Ascending aorta (tissue), 2 donors: ENCODE measurements at places on chromosomes 2 and 18.

DNA sequence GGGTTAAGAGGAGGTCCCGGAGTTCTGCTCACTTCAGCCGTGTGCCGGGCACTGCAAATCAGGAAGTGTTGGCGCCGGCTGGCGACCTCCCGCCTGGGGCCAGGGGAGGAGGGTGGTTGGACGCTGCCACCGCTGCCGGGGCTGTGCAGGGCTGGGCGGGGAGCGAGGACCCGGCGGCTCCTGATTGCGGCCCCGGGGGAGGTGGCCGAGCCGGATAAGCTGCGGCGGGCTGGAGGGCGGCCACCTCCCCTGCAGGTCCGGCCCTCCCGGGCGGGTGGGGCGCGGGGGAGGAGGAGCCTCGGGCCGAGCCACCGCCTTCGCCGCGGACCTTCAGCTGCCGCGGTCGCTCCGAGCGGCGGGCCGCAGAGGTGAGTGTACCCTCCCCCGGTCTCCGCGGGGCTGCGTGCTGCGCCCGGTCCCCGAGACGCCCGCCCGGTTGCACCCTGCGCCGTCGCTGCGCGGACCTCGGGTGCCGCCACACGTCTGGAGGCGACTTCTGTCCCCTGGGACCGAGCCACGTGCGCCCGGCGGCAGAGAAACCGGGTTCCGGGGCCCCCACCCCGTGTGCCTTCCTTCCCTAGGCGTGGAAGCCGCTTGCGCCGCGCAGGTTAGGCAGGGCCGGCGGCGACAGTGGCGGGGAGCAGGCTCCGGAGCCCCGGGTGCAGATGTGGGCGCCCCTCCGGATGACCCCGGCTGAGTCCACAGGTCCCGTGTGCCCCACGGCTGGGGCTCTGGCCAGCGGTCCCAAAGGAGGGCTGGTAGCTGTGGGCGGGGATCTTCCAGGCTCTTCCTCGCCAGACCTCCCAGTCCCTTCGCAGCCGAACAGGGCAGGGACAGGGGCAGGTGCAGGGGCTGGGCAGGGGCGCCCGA lies at the start of gene STEAP3:
Gene STEAP3 (plus strand): TSS at position 314 of the 870 bp plus-strand sequence. CDS start 7,179 bp downstream, outside the sequence.
- no peaks in the 10 kb centered on the region for H3K27me3 ChIP-seq
- H3K36me3 ChIP-seq = no peaks in the 10 kb centered on the region
- peak within 1 kb of the TSS; percentile 31 for H3K27ac ChIP-seq
- peak; percentile 88 for DNase-seq

- H3K4me3 ChIP-seq = no peak overlapping the region
- H3K27me3 ChIP-seq = no peaks in the 10 kb centered on the region
- H3K4me1 ChIP-seq = no peaks in the 10 kb centered on the region
- no peak overlapping the region for H3K27ac ChIP-seq
Observed at GRCh38 chr2:15579641-15580040, 12.0 kb upstream of the DDX1 start.

- H3K27me3 ChIP-seq = no peaks in the 10 kb centered on the region
- H3K4me1 ChIP-seq = no peaks in the 10 kb centered on the region
- no peak overlapping the region for H3K4me3 ChIP-seq
- no peak overlapping the region for H3K27ac ChIP-seq
Observed at GRCh38 chr2:12971581-12972365, 255.0 kb downstream of the TRIB2 start.

DNA sequence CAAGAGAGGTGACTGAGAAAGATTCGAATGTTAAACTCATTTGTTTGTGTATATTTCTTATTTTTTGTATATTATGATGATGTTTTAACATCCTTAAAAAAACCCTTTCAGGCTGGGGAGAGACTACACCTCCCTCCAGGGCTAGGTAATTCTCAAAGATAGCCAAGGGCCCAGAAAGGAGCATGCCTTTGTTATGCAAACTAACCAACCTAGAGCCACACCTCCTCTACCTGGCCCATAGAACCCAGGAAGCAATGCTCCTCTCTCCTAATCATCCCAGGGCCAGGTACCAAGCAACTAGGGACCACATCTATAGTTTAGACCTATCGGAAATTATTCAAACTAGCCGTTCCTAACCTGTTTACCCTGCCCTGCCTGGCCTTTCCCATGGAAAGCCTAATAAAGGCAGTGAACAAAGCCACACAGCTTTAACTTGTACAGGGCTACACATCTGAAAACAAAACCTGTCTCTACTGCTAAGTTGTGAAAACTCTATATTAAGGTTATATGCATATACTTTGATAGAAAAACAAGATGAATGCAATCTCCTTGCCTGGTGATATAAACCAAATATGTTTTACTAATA lies 79.7 kb downstream of the COLEC12 start:
- H3K36me3 ChIP-seq = no peaks in the 10 kb centered on the region
- no peaks in the 10 kb centered on the region for H3K27me3 ChIP-seq
- no peak overlapping the region for H3K4me3 ChIP-seq
- no peaks in the 10 kb centered on the region for H3K4me1 ChIP-seq
- no peak overlapping the region for H3K27ac ChIP-seq

DNA sequence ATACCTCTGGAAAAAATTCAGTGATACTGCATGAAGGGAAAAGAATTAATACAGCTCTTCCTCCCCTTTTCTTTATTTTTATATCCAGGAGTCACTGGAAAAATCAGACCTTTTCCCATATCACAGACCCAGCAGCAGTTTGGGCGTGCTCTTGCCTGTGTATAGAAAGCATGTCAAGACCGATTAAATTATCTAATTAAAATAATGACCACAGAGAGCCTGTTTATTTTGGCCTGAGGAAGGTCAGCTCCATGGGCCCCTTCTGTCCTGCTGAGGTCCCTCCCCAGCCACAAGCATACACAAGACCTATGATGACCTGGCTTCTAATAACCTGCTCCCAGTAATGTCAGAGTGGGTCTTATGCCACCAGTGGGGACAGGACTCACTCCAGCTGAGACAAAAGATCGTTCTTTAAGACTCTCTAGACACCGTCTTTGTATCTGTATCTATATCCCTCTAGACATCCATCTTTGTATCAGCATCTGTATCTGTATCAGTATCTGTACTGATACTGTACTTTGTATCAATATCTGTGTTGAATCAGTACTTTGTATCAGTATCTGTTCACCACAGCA lies 147.8 kb downstream of the VAPA start:
- no peak overlapping the region for H3K4me3 ChIP-seq
- DNase-seq = no peak
- no peaks in the 10 kb centered on the region for H3K27me3 ChIP-seq
- H3K36me3 ChIP-seq = no peaks in the 10 kb centered on the region
- peaks cover 10% of the 10 kb centered on the region for H3K4me1 ChIP-seq

DNA sequence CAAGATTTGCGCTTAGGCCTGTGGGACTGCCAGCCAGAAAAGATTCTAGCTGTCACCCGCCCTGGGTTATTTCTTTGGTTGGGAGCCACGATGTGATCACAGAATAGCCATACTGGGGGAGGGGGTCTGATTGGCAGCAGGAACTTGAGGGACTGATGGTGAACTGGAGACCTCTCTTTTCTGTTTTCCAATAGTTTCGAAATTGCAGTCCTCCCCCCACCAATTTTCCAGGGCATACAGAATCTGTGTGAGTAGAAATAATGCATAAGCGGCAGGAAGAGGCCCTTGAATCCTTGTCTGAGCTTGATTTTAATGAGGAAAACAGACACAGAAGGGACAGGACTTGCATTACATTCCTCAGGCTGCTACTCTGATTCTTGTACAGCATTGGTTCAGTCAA lies 2.2 kb upstream of the POLR2D start:
- DNase-seq = no peak
- H3K27me3 ChIP-seq = no peaks in the 10 kb centered on the region

DNA sequence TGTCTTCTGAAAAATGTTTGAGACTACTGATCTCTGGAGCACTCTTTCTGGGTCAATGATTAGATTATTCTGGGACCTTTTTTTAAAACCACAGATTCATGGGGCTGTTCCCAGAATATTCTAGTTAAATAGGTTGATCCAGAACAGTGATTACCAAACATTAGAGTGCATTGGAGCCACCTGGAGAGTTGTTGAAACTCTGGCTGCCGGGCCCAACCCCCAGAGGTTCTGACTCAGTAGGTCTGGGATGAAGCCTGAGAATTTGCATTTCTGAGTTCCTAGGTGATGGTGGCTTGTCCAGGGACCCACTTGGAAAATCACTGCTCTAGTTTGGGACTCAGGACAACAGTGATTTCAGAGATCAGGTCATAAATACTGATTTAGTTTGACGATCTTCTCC lies 197.3 kb downstream of the PTPRM start:
- H3K4me3 ChIP-seq = no peak overlapping the region
- H3K27me3 ChIP-seq = no peaks in the 10 kb centered on the region
- no peaks in the 10 kb centered on the region for H3K4me1 ChIP-seq

DNA sequence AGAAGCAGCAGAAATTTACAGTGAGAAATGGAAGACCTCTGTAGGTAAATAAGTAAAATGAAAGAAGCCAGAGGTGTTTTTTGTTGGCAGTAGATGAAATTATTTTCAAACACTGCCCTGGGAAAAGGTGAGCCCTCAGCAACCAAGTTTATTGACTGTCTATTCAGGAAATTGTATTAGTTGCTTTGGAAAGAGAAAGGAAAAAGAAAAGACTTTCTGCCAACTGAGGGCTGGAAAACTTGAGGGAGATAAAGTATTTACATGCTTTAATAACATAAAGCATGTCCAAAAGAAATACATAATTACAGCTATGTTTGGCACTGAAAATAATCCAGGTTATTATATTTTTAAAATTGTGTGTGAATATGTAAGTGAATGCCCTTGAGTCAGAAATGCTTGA lies 14.7 kb downstream of the CRIM1 start:
- H3K27ac ChIP-seq = peak overlapping the region; percentile 48
- H3K4me1 ChIP-seq = peaks cover 83% of the 10 kb centered on the region
- DNase-seq = no peak
- no peaks in the 10 kb centered on the region for H3K36me3 ChIP-seq

DNA sequence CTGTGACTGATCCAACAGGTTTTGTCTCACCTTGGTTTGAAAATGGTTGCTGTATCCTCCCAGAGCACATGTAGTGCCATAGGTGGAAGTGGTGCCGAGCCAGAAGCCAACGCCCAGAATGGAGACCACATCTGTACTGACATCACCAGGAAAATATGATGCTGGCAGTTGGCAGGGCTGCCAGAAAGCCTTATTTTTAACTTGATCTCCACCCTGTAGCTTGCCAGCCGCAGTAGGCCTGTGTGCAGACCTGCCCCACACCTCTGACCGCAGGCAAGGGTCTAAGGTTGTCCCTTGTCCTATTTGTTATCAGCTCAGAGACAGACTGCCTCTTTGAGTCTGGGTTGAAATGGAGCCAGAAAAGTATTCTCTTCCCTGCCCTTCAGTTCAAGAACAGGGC lies 123.5 kb upstream of the EML6 start:
- H3K4me1 ChIP-seq = peaks cover 29% of the 10 kb centered on the region
- H3K27ac ChIP-seq = peak overlapping the region; percentile 75
- DNase-seq = no peak
- H3K36me3 ChIP-seq = no peaks in the 10 kb centered on the region
- no peaks in the 10 kb centered on the region for H3K27me3 ChIP-seq
- no peak overlapping the region for H3K4me3 ChIP-seq

- H3K4me1 ChIP-seq = no peaks in the 10 kb centered on the region
- no peak overlapping the region for H3K27ac ChIP-seq
- H3K27me3 ChIP-seq = no peaks in the 10 kb centered on the region
- DNase-seq = no peak
Observed at GRCh38 chr2:235544689-235544969, 50.8 kb downstream of the AGAP1 start.

DNA sequence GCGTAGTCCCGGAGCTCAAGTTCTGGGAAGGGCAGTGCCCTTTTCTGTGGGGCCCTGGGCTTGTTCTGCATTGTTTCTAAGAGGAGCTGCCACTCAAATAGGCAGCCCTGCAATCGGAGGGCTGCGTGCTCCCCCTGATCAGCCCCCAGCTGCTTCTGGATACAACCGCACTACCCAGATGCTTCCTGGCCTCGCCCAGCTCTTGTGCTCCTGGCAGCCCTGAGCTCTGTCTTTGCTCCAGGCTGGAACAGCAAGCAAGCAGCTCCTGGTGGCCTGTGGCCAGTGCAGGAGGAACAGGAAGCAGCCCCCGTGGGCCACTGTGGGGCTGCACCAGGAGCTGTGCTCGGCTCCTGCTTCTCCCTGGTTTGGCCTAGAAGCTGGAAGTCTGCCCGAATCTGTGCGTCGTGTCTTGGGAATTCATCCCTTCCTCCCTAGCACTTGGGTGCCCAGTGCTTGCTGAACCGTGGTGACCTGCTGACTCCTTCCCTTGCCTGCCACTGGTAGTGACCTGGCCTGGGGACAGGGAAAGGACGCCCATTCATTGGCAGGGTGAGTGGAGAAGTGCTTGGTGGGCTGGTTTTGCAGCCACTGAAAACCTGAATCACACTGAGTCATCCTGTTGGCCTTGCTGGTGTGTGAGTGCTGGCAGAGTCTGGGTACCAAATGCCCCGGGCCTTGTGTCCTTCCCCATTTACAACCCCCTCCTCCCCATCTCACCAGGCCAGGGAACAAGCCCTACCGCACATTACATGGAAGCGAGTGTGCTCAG lies 27.3 kb upstream of the NTSR2 start:
- H3K4me1 ChIP-seq = peaks cover 12% of the 10 kb centered on the region
- peak; percentile 68 for DNase-seq
- no peaks in the 10 kb centered on the region for H3K36me3 ChIP-seq

DNA sequence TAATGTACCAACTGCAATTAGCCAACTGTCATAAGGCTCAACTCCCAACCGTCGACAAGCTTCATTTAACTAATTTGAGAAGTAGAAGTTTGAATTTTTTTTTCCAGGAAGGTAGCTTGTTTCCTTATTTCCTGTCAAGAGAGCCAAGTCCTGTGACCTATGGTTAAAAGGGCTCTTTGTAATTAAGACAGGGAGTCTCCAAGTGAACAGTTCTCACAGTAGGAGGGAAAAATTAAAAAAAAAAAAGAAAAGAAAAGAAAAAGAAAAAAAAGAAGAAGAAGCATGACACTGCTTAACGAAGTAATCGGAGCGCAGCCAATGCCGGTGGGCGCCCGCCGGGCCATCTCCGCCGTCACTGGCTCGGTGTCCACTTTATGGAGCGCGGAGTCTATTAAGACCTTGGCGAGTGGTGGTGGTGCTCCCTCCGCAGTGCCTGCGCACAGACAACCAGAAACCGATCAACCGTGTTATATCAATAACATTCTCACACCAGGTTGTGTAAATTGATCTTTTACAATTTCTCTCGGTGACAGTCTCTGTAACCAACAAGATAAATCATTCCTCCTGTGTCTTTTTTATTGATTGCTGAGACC lies 197.2 kb upstream of the POU3F3 start:
- H3K27ac ChIP-seq = no peak overlapping the region
- DNase-seq = no peak
- H3K36me3 ChIP-seq = no peaks in the 10 kb centered on the region
- no peaks in the 10 kb centered on the region for H3K27me3 ChIP-seq
- H3K4me1 ChIP-seq = no peaks in the 10 kb centered on the region

DNA sequence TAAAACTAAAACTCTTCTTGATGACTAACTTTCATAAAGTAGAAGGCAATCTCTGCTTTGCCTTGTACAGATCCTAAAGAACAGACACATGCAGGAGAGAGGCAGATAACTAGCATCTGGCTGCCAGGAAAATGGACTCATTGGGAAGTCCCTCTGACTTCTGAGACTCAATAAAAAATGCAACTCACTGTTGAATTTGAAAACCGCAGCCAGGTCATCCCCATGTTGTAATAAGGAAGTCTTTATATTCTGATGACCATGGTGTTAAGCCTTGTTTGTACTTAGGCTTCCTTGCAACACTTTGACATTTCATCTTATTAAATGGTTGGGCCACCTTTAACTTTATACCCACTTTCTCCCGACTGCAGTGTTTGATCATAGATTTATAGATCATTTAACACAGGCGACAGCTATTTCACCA lies 375.1 kb upstream of the KCNH7 start:
- no peak overlapping the region for H3K4me3 ChIP-seq
- DNase-seq = no peak
- H3K27ac ChIP-seq = no peak overlapping the region
